ENCODE measurements at places on chromosomes 4 and X.

DNA sequence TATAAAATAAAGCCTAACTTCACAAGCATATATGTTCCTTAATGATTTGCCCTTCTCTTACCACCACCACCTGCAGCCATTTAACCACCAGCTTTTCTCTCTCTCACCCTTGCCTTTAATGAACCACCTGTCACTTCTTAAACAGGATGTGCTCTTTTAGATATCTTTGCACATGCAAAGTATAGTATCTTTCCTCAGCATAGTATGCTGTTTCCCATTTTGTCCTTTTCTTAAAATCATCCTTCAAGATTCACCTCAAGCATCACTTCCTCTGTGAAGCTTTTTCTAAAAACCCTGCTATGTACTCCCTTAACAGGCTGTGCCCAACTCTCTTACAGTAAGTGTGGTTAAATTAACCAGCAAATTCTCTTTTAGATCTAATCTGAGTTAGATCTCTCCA is 8.2 kb upstream of the CNOT6L start:
- no peak for DNase-seq

GRCh38 chrX:101708163-101708562 is 48.5 kb upstream of the ARMCX2 start:
- peak; percentile 18 for DNase-seq

DNA sequence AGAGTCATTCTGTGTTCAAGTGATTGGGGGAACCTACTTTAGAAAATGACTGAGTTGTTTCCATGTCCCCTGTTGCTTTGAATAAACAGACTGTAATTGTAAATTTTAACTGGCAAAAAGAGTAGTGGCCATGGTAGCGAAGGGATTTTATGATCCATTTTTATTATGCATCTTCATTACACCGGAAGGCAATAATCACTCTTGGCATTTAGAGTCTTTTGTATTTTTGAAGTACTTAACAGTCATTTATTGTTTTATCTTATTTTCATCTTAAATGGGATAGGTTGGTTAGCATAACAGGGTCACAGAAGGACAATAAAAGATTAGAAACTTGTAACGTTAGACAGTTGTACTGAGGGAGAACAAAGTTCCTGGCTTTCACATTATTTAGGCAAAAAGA is 11.0 kb upstream of the OTC start:
- no peak for DNase-seq

DNA sequence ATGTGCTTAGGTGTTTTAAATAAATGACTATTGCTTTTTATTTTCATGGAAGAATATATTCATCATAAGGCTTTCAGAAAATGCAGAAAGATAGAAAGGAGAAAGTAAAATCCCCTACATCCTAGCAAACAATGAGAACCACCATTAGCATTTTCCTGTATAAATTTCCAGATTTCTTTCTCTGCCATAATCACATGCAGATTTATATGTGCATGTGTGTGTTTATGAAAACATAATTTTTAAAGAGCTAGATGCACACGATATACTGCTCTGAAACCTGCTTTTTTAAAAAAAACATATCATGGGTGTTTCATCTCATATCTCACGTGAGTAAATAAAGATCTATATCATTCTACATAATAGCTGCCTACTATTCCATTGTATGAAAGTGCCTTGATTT is 26.4 kb upstream of the PPARGC1A start:
- DNase-seq = no peak

DNA sequence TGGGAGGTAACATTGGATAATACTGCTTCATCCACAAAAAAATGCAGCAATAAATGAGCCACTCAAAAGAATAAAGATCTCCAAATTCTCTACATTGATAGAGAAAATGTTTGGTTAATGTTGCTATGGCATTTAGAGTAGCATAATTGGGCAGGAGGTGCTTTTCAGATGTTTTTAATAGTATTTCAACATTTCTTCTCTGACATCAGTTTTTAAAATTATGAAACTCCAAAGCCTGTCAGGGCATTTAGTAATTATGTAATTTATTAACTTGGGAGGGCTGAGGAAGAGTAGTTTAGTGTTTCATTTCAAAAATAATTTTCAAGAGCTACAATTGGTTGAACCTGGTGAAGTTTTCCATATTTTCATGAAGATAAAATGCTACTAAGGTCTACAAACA is 211.3 kb upstream of the INTU start:
- DNase-seq = no peak

- DNase-seq = no peak
Measured at GRCh38 chrX:68934421-68934820, 105.6 kb downstream of the EFNB1 start.

GRCh38 chr4:106409901-106410889 is 41.6 kb upstream of the GIMD1 start:
- no peak for DNase-seq

- DNase-seq = no peak
Measured at GRCh38 chrX:25383196-25383595, 367.4 kb upstream of the ARX start.

DNA sequence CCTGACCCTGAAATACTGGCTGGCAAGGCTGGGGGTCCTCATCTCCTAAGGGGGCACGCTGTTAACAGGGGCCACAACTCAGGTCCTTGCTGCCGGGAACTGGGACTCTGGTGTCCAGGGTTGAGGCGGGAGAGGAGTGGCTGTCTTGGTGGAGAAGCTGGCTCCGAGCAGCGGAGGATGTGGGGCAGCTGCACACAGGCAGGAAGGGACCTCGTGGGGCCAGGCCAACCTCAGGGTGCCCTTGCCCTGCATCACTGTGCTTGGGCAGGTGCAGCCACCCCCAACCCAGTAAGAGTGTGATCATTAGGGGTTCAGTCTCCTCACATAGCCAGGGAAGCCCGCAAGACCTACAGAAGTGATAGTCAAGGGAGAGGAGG is 12.6 kb upstream of the PDE6B start:
- no peak for DNase-seq

- DNase-seq = no peak
Measured at GRCh38 chr4:122946142-122946541, 23.7 kb upstream of the NUDT6 start.

GRCh38 chrX:368811-369562 is 17.7 kb downstream of the PPP2R3B start:
- DNase-seq = no peak

- DNase-seq = no peak
Measured at GRCh38 chr4:9808077-9808476, 26.6 kb downstream of the DRD5 start.

- no peak for DNase-seq
Measured at GRCh38 chr4:93480452-93480851, 348.1 kb upstream of the ATOH1 start.

DNA sequence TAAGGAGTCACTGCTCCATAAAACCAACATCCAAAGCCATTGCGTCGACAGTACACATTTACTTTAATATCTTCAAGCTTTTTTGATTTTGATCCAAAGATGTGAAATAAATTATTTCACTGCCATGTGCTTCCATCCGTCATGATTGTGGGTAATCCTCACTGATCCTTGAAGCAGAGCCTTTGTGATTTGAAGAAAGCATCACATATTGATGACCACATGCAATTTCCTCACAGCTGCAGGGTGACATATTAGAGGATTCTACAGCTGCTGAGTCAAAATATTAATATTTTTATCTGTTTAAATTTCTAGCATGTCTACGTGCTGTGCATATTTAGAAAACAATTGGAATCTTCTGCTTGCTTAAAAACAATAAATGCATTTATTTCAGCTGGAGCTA is 196.8 kb upstream of the ANXA3 start:
- no peak for DNase-seq

DNA sequence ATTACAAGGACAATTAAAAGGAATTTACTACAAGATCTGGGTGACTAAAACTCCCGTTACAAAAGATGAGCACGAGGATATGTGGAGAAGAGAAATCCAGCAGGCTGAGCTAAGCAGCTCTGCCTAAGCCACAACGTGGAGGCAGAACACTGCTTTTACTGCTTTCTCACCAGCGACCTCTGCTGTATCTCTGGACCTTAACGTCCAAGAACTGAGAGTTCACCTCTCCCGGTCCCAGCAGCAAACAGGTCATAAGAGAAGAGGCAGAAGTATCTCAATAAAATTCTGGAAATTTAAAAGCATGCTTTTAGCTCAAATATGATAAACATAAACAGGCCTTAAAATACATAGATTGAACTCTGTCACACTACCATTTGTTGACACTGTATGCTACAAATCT is 81.0 kb downstream of the ADGRA3 start:
- DNase-seq = peak; percentile 41

DNA sequence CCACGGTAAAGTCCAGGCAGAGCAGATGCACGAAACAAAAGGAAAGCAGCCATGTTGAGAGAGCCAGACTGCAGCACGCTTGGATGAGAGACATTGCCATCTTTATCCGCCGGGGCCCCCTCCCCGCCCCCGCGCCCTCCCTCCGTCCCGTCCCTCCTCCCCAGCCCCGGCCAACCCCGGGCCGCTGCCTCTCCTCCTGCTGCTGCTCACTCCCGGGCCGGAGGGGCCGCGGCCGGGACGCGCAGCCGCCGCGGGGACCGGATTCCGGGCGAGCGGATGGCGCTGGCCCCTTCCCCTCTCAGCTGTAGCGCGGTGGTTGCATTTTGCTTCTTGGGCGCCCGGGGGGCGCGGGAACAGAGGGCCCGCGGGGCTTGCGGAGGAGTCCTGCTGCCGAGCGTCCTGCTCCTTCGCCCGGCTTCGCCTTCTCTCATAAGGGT is 542 bp downstream of the RNF150 start:
- DNase-seq = peak; percentile 78

- no peak for DNase-seq
Measured at GRCh38 chr4:40114206-40114605, 57.6 kb downstream of the N4BP2 start.

- no peak for DNase-seq
Measured at GRCh38 chr4:84852081-84852480, 114.4 kb downstream of the WDFY3 start.

GRCh38 chr4:96766359-96766758 is 926.5 kb downstream of the PDHA2 start:
- DNase-seq = no peak

GRCh38 chr4:100162027-100162685 is 28.1 kb downstream of the DDIT4L start:
- DNase-seq = no peak

GRCh38 chr4:47510506-47511143 is 25.6 kb downstream of the ATP10D start:
- DNase-seq = no peak

GRCh38 chr4:95018785-95019184 is 261.0 kb downstream of the BMPR1B start:
- no peak for DNase-seq

DNA sequence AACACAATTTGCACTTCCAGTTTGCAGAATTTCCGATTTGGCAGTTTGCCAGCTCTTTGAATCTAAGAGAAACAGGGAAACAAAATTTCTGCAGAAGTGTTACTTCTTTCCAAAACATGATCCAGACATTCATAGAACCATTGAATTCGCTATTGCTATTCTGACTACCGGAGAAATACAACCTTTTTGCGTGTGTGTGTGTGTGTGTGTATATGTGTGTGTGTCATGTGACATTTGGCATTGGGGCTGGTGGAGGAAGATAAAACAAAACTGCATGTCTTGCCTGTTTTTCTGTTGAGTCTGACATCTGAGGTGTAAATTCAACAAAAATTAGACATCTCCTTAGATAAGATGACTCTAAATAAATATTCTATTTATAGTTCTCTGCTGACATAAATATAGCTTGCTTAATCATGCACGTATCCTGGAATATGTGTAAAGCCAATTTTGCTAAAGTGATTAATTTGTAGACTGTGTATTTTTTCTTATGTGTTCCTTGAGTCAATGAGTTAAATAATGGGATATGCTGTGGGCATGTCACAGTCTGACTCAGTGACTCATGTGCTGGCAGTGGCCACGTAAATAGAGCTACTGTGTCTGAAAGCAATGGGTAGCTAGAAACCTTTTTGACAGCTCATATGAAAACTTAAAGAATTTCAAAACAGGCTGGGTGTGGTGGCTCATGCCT is 98.9 kb downstream of the HPGD start:
- DNase-seq = no peak

DNA sequence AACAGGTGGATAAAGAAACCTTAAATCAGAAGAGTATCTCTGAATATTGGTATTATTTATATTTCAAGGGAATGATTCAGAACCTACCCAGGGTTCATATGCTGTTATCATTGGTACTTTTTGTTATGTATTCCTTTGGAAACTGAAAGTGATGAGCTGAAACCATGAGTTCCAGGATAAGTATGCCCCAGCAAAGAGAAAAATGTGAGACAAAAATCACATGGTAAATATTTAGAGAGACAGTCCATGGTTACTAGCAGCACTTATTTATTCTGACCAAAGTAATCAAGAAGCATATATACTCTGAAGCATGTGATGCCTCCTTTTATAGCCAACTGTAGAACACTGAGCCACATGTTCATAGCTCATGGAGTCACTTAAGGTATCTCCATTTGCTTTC is 277.7 kb downstream of the ARAP2 start:
- no peak for DNase-seq

GRCh38 chr4:6193399-6193798 is 7.0 kb downstream of the JAKMIP1 start:
- no peak for DNase-seq

DNA sequence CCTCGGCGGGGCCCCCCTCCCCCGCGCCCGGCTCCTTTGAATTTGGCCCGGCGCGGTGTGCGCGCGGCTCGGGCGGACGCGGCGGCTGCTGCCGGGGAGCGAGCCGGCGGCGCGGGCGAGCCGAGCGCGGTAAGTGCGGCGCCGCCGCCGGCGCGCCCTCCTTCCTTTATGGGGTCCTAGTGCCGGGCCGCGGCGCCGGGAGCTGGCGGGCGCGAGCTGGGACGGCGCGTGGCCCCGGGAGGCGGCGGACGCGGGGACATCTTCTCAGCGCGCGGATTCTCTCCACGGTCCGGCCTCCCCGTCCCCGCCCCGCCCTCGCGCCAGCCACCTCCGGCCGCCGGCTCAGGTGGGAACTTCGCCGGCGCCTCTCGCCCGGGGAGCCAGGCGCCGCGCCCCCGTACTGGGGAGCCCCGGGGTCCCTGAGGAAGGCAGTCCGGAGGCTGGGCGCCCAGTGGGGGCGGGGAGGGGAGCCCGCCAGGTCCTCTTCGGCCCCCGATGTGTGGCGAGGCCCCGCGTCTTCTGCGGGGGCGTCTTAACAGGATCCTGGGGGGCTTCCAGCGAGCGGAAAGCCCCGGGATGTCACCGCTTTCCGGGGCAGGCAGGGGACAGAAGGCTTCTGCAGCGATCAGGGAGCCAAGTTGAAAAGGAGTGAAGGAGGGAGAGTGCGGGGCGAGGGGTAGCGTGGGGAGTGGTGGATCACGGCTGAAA is 98.4 kb upstream of the TENM3 start:
- peak; percentile 34 for DNase-seq

GRCh38 chr4:140249351-140249750 is 95.4 kb upstream of the MAML3 start:
- DNase-seq = no peak

GRCh38 chrX:121455890-121456289 is 408.5 kb downstream of the GLUD2 start:
- DNase-seq = no peak

GRCh38 chr4:52554612-52555355 is 104.3 kb downstream of the USP46 start:
- DNase-seq = no peak

DNA sequence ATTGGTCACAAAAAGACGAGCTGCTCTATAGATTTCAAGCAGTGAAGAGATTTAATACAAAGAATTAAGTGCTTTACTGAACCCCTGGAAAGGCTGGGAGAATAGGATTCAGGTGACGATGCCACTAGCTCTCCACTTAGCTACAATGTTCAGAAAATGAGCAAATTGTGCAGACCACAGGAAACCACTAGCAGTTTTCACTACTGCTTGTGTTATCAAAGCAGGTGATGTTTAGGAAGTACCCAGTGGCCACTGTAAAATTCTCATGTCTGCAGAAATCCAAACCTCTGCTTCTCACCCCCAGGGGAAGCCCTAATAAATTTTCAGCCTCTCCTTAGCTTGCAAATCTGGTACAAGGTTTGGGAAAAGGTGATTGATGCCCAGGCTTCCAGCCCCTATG is 165.1 kb downstream of the IL1RAPL1 start:
- DNase-seq = no peak

Measured in iPS-NIHi11 (cell line).